ENCODE measurements at places on chromosomes 5 and 9.
A peak's percentile ranks its signal among the peaks of the same experiment; 100 is the strongest.

DNA sequence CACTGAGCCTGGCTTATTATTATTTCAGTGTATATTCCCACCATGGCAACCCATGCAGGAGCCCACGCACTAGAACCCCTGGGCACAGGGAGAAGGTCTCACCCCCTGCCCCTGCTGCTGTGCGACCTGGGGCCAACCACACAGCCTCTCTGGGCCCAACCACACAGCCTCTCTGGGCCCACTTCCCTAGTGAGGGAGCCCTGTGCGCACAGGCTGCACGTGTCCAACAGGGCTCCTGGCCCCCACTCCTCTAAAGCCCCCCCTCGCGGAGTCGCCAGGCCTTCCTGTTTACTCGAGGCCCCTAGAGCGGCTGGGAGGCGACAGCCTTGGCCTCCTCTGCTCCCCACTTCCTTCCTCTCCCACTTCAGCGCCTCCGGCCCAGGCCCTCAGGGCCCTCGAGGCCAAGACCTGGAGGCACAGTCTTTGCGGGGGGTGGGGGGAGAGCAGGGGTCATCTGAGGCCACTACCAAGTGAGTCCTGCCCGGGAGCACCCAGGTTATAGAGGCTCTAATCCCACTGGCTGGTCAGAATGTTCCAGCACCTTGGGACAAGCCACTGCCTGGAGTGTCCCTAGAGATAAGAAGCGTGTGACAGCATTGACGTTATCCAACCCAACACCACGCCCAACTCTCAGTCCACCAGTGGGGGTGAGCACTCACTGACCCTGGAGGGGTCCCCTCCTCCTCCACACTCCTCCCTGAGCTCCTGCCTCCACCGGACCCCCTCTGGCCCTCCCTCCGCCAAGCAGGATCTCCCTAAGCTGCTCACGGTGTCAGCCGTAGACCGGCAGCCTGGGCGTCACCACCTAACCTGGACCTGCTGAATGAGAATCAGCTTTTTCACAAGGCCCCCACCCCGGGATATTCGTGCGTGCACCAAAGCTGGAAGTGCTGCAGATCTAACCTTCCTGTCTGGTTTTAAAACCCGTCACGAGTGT is 7.9 kb upstream of the ENG start:
- peak; percentile 60 for DNase-seq

GRCh38 chr9:108645520-108645919 is 210.3 kb downstream of the ACTL7B start:
- DNase-seq, result no peak

- no peak for DNase-seq
Observed at GRCh38 chr9:129567842-129568559, 52.9 kb downstream of the C9orf50 start.

DNA sequence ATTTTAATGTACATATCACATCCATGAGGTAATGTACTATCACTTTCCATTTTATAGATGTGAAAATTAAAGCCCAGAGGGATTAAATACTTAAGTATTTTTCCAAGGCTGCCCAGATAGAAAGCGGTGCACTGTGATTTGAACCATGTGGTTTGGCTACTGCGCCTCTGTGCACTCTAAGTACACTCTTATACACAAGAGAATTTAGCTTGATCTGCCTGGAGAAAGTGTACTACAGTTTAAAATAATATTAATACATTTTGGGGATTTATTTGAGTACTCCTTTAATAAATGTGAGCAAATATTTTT is 360.4 kb upstream of the ACTBL2 start:
- no peak for DNase-seq

DNA sequence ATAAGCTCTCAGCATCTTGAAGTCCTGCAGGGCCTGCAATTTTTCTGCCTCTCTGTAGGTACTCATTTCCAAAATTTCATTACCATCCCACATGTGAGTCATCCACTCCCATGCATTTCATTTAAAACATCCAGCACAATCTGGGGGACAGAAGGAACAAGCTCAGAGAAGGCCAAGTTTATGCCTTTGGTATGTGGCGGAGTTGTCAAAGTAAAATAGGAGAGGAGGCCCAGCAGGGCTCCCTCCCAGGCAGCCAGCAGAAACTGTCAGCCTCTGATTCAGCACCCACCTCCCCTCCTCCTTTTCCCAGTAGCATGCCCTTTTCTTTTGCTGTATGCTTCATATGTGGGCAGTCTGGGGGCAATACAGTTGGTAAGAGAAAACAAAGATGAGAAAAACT is 126.4 kb upstream of the ZNF366 start:
- no peak for DNase-seq

- peak; percentile 69 for DNase-seq
Observed at GRCh38 chr9:136342181-136343120, 15.1 kb downstream of the GPSM1 start.

DNA sequence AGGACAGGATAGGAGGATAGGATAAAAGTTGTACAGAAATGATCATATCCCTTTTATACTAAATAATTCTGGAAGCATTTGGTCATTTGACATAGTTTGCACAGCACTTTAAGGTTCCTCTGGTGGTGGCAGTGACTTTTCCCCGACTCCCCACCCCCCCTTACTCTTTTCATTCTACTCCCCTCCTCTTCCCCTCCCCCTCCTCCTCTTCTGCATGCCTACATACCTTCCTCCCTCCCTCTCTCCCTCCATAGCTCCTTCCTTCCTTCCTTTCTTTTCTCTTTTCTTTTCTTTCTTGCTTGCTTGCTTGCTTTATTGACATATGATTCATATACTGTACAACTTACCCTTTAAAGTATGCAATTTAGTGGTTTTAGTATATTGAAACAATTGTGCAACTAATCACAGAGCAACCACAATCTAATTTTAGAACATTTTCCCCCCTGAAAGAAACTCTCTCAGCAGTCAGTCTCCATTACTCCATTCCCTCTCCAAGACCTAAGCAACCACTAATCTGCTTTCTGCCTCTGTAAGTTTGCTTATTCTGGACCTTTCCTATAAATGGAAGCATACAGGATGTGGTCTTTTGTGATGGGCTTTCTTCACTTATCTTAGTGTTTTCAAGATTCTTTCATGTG is 159.0 kb downstream of the HACD4 start:
- DNase-seq, result no peak

DNA sequence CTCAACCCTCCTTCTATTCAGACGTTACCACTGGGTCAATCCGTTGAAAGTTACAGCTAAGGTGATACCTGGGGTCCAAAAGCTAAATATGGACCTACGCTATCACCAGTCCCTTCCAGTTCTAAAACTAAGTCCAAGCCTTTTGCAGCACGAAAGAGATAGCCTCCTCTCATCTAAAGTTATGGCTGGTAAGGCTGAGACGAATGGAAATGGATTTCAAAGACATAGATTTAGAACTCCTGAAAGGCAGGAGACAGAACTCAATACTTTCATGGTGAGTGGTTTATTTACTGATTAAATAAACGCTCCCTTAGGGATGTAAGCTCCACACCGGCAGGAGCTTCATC is 751 bp upstream of the RIC1 start:
- no peak for DNase-seq

- DNase-seq, result no peak
Observed at GRCh38 chr5:104111632-104112031, 549.0 kb upstream of the NUDT12 start.

- DNase-seq, result no peak
Observed at GRCh38 chr5:22044229-22044628, 808.9 kb downstream of the CDH12 start.

GRCh38 chr5:131281133-131281867 is 17.4 kb downstream of the CDC42SE2 start:
- DNase-seq, result no peak

DNA sequence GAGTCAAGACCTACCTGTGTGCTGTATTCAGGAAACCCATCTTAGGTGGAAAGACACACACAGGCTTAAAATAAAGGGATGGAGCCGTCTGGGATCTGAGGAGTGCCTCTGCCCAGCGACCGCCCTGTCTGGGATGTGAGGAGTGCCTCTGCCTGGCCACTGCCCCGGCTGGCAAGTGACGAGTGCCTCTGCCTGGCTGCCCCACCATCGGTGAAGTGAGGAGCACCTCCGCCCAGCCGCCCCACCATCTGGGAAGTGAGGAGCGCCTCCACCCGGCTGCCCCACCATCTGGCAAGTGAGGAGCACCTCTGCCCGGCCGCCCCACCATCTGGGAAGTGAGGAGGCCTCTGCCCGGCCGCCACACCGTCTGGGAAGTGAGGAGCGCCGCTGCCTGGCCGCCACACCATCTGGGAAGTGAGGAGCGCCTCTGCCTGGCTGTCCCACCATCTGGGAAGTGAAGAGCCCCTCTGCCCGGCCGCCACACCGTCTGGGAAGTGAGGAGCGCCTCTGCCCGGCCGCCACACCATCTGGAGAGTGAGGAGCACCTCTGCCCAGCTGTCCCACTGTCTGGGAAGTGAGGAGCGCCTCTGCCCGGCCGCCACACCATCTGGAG is 33.7 kb downstream of the SAXO1 start:
- no peak for DNase-seq

- DNase-seq, result no peak
Observed at GRCh38 chr9:91289244-91289643, 72.5 kb downstream of the AUH start.

DNA sequence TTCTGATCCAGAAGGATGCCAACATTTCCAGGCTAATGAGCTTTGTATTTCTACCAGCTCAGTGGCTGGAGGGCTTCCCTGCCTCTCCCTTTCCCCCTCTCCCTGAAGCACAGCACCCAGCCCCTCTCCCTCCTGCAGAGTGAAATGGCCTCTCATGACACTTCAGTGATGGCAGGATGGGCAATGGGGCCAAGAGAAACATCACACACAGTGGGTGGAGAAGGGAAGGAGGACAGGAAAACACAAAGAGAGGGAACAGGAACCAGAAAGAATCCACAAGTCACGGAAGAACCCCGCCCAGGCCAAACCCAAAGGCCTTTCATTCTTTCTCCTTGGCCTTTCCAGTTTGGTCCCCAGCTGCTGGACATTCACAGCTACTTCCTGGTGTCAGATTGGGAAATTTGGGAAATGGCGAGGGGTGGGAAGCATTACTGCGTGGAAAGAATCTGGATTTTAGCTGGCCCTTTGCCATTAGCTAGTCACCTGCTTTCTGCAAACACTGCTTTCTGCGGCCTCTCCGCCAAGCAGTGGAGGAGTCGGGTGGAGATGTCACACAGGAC is 82.6 kb downstream of the GLDC start:
- DNase-seq, result no peak

DNA sequence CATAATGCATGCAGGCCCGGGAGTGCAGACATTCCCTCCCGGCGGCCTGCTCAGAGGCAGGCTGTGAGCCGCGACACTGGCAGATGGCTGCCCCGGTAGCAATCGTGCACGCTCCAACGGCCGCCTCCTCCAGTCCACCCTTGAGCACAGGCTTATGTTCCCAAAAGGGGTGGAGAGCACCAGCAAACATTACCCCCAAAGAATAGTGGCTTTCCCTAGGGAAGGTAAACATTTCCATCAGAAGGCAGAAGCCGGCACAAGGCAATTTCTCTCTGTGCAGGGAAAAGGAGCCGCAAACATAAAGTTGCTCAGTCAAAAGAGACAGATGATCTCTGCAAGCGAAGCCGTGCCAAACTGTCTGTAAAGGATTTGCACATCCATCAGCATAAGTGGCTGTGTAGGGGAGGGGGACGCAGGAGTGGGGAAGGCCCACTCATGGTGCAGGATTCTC is 92.5 kb downstream of the SIL1 start:
- no peak for DNase-seq

DNA sequence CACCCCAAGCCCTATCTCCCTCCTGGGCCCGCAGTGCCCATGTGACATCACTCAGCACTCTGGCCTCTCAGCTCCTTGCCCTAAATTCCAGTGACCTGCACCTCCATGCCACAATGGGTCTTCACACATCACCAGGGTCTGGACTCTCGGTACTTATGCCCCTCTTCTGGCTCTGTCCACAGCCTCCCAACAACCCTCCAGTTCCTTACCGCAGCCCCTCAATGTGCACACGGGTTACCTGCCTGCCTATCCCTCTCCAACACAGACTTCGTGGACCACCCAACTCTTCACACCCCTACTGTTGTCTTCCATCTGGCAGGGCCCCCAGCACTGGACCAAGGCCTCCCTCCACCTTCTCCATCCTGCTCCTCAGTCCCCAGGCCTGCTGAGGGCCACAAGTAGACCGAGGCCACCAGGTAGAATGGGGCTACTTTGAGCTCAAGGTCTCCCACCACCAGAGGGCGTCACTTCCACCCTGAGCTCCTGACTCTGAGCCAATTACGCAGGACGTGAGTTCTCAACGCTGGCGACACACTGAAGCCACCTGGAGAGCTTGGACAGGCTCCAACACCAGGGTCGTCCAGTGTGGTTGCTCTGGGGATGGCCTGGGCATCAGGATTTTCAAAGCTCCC is 172.1 kb downstream of the GABBR2 start:
- DNase-seq, result no peak

All from CD4-positive, alpha-beta T cell treated with Interferon alpha-2 for 1 hour (primary cell).